ENCODE measurements at places on chromosomes 7 and 10.

GRCh38 chr10:80493522-80494051, 39.5 kb downstream of the TSPAN14 start:
- no peak for DNase-seq

DNA sequence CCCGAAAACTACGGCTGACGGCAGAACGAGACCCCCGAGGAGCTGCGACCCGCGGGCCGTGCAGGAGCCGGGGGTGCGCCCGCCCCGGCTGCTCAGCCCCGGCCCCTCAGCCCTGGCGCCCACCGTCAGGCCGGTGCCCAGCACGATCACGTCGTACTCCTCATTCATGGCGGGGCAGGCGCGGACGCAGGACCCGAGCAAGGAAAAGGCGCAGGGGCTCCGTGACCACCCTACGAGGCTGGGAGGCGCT, 218 bp downstream of the GDI2 start:
- no peak for DNase-seq

- no peak for DNase-seq
Observed at GRCh38 chr7:139583826-139584553, 60.5 kb downstream of the CLEC2L start.

DNA sequence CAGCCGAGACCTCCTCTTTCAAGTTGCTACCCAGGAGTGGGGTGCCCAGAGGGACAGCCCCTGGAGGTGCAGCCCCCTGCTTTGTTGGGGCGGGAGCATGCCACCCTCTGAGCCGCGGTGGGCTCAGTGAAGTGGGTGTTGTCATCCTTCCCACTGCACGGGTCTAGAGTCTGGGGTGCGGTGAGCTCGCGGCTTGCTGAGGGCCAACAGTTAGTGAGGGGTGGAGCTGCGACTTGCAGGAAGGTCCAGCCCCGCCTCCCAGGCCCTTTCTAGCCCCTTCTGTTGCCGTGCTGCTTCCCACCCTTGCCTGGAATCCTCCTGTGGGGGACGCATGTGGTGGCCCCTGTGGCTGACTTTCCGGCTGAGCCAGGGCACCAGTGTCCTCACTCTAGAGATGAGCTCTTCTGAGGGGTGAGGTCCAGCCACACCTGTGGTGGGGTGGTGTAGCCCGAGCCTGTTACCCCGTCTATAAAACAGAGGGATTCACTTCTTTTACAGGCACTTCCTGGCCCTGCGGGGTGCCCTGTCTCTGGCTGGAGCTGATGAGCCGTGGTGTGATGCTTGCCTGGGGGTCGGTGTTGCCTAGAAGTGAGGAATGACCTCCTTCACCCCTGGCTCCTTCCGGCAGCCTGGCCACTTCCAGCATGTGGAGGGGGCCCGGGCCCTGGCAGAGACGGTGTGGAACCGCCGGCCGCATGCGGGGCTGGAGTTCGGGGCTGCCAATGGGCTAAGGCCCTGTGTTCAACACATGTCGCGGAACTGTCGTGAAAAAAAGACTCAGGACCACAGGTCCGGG, 127.9 kb downstream of the FAM53B start:
- DNase-seq = no peak

- no peak for DNase-seq
Observed at GRCh38 chr7:128726737-128727072, 12.5 kb upstream of the CALU start.

DNA sequence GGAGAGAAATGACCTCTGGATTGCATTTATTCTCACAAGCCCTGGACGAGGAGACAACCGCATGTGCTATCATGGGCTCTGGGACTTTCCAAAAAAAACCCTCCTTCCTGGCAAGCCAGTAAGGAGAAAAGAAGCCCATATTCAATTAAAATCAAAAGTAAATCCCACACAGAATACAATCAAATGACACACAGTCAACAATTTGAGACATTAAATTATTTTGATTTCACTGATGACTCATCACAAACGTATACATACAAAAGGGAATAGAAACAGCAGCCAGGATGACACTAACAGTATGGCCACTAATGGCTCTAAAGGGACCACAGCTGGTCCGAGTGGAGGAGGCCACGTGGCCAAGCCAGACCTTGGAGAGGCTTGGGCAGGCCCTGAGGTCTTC, 24.9 kb downstream of the LRRC20 start:
- no peak for DNase-seq

DNA sequence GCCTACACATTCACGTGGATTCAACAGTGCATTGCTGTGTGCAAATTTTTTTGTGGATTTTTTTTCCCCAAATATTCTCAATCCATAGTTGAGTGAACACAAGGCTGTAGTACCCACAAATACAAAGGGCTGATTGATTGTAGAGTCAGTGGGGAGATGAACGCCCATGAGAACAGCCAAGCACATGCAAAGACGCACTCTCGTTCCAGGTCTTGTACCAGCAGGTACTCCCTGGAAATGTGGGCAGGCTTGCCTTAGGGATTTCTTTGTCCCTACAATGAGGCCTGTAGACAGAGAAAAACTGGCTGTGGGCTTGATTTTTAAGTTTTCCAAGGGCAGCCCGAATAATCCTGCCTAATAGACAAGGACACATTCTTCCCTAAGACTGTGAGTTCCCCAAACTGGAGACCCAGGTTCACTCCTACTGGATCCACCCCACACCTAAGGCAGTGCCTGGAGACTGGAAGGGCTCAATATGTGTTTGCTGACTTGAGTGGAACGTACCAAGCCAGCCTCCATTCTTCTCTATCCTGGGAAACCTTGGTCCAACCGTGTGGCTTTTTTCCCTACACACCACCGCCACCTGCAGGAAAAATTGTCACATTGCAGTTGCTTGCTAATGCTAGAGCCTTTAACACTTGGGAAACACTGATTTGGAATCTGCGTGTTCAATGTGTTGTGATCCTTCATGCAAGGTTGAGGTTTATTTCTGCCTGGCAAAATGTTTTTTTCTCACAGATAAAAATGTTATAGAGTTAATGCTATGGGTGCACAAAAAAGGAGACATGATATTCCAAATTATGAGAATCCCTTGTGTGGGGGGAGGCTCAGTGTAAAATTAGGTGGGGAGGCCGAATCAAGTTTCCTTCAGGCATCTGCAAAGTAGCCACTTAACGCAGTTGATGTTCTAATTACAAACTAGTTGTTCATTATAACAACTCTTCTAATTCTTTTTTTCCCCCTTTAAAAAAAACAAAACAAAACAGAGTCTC, 49.3 kb downstream of the PPP1R17 start:
- DNase-seq = no peak

- DNase-seq = no peak
Observed at GRCh38 chr7:73983437-73984164, 44.4 kb upstream of the ELN start.

GRCh38 chr10:79054203-79055099, 14.3 kb upstream of the ZMIZ1 start:
- DNase-seq = no peak

DNA sequence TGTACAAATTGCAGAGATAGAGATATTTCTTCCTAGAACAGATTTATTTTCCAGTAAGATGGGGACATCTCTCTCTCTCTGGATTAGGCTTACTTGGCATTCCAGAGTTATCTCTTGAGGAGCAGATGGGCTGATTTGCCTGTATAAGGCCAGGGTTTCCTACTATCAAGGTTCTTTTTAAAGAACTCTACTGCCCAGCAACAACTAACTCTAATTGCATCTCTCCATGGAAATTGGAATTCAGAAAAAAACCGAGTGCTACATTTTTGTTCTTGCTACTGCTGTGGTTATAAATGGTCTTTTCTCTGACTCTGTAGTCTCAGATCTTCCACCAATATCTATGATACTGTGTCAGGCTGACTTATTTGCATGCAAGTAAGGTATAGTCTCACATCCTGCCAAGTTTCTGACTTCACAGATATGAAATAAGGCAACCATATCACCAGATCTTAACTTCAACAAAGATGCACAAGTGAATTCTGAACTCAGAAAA, 161.1 kb downstream of the CRPPA start:
- DNase-seq = no peak

GRCh38 chr10:64636461-64636860, 1115.3 kb downstream of the REEP3 start:
- DNase-seq = no peak

DNA sequence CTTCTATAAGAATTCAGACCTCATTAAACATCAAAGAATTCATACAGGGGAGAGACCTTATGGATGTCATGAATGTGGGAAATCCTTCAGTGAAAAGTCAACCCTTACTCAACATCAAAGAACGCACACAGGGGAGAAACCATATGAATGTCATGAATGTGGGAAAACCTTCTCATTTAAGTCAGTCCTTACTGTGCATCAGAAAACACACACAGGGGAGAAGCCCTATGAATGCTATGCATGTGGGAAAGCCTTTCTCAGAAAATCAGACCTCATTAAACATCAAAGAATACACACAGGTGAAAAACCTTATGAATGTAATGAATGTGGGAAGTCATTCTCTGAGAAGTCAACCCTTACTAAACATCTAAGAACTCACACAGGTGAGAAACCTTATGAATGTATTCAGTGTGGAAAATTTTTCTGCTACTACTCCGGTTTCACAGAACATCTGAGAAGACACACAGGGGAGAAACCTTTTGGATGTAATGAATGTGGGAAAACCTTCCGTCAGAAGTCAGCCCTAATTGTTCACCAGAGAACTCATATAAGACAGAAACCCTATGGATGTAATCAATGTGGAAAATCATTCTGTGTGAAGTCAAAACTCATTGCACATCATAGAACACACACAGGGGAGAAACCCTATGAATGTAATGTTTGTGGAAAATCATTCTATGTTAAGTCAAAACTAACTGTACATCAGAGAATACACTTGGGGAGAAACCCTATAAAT, 24.1 kb downstream of the ZNF37A start:
- DNase-seq = no peak

- DNase-seq = no peak
Observed at GRCh38 chr7:101205901-101206664, 5.2 kb upstream of the MOGAT3 start.

GRCh38 chr7:92547579-92547978, 19.0 kb downstream of the RBM48 start:
- no peak for DNase-seq

DNA sequence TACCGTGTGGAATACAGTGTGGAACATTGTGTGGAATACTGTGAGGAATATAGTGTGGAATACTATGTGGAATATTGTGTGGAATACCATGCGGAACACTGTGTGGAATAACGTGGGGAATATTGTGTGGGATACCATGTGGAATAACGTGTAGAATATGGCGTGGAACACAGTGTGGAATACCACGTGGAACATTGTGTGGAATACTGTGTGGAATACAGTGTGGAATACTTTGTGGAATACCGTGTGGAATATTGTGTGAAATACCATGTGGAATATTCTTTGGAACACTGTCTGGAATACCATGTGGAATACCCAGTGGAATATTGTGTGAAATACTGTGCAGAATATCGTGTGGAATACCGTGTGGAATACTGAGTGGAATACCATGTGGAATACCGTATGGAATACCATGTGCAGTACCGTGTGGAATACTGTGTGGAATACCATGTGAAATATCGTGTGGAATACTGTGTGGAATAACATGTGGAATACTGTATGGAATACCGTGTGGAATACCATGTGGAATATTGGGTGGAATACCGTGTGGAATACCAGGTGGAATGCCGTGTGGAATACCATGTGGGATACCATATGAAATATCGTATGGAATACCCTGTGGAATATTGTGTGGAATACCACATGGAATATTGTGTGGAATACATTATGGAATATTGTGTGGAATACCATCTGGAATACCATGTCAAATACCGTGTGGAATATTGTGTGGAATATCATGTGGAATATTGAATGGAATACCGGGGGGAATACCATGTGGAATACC, 133.1 kb upstream of the CHST15 start:
- DNase-seq = no peak

GRCh38 chr10:130652964-130653578, 516.9 kb downstream of the GLRX3 start:
- no peak for DNase-seq

- DNase-seq = no peak
Observed at GRCh38 chr10:102945962-102946361, 27.9 kb downstream of the CNNM2 start.

GRCh38 chr10:92091965-92092364, 168.4 kb downstream of the BTAF1 start:
- no peak for DNase-seq

- DNase-seq = no peak
Observed at GRCh38 chr7:28086198-28086597, 94.4 kb downstream of the JAZF1 start.

GRCh38 chr10:77421591-77421990, 216.0 kb downstream of the KCNMA1 start:
- no peak for DNase-seq

DNA sequence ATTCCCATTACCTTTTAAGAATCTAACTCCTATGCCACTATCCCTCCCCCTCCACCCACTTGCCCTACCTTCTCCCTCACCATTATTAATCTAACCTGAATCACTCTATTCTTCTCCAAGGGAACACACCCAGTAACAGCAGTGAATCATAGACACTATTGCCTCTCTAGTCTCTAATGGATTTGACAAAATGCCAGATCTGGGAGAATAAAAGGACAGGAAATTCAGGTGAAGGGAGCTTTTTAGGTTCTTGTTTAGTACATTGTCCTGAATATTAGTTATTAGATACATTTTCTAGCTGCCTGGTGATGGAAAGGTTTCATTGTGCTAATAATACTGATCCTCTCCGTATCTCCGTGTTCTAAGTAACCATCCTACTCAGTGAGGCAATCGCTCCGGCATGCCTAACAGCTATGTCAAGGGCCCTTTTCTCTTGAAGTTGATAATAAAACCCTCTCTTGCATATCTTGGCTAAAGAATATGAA, 4.1 kb upstream of the SFR1 start:
- DNase-seq = no peak

DNA sequence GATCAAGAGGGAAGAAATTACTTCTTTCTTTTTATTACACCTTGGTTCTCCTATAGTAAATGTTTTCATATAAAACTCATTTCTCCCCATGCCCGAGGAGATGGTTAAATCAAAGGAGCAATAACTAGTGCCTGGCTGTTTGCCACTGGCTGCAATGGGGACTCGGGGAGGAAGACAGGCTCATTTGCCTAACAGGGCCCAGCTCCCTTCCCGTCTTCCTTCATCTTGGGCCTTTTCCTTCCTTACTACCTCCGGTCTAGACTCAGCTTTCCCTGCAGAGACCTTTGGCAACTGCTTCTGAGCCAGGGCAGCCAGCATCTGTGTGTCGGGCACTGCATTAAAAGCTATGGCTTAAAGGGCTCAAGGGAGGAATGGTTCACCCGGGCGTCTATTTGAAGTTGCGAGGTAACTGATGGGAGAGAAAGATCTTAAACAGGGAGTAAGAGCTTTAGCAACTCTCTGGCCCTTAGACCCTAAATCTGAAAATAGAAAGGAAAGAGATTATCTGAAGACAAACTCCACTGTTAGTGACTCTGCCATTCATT, 63.5 kb downstream of the CALD1 start:
- no peak for DNase-seq

GRCh38 chr7:26155531-26156375, 3.8 kb downstream of the NFE2L3 start:
- no peak for DNase-seq

GRCh38 chr10:70892631-70893030, 4.3 kb upstream of the PCBD1 start:
- DNase-seq = no peak

- no peak for DNase-seq
Observed at GRCh38 chr10:118835682-118836326, 81.0 kb upstream of the CACUL1 start.

- no peak for DNase-seq
Observed at GRCh38 chr10:46253076-46254006, 33.5 kb upstream of the ANTXRL start.
